ENCODE measurements at places on chromosomes 2 and 18.

GRCh38 chr2:134570676-134571075 is 148.1 kb downstream of the TMEM163 start:
- peaks cover 13% of the 10 kb centered on the region for H3K27me3 ChIP-seq
- no peak overlapping the region for H3K4me3 ChIP-seq
- H3K36me3 ChIP-seq = no peaks in the 10 kb centered on the region

- no peak overlapping the region for H3K4me3 ChIP-seq
- H3K4me1 ChIP-seq = no peaks in the 10 kb centered on the region
- H3K27ac ChIP-seq = no peak overlapping the region
- no peaks in the 10 kb centered on the region for H3K27me3 ChIP-seq
These were observed 98.4 kb downstream of the CDK15 start for GRCh38 chr2:201904538-201905420.

GRCh38 chr2:189411860-189412259 is 29.4 kb upstream of the WDR75 start:
- DNase-seq = peak; percentile 53
- H3K27ac ChIP-seq = no peak overlapping the region
- H3K27me3 ChIP-seq = no peaks in the 10 kb centered on the region

DNA sequence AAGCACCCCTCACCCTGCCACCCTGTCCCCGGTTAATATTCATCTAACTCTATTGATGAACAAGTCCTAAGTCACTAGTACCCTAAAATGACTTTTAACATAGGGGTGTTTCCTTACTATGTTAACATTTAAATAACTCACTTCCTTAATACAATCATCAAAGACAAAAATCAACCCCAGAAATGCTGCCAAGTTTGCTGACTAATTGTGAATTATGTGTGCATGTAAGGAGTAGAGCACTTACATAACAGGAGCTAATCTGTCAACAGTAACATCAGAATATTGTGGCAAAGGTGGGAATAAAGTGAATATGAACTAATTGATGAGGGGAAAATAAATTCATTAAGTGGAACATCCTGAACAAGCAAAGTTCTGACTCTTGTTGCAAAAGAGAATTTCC is 81.4 kb upstream of the ERBB4 start:
- H3K36me3 ChIP-seq = no peaks in the 10 kb centered on the region
- no peak overlapping the region for H3K27ac ChIP-seq
- no peaks in the 10 kb centered on the region for H3K4me1 ChIP-seq
- H3K27me3 ChIP-seq = no peaks in the 10 kb centered on the region

- peaks cover 24% of the 10 kb centered on the region for H3K36me3 ChIP-seq
- no peaks in the 10 kb centered on the region for H3K27me3 ChIP-seq
- no peak overlapping the region for H3K4me3 ChIP-seq
- H3K27ac ChIP-seq = no peak overlapping the region
These were observed 33.3 kb downstream of the NDUFA10 start for GRCh38 chr2:239991689-239992314.

GRCh38 chr18:46946656-46947282 is 29.4 kb downstream of the KATNAL2 start:
- peak overlapping the region; percentile 63 for H3K4me3 ChIP-seq
- no peaks in the 10 kb centered on the region for H3K27me3 ChIP-seq
- peak; percentile 94 for DNase-seq
- H3K36me3 ChIP-seq = no peaks in the 10 kb centered on the region

DNA sequence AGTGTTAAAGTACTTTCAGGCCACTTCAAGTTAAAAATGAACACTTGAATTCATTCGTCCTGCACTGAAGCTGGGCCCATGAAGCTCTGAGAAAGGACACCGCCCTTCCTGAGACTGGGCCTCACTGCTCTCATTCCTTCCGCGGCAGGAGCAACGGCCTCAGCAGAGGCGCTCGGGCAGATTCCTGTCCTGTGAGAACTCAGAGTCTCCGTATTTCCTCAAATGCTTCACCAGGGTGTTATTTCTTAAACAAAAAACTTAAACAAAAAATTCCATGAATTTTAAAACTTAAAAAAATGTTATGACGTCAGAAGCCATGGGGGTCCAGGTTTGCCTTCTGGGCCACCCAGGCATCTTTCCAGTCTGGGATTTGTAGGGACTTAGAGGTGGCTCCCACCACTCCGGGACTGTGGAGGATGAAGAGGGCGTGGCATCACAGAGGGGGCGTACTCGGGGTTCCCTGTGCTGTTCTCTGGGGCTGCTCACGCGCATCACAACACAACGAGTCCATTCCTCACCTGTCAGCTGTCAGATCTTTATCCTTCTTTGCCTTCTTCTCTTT is 115.9 kb upstream of the ASB18 start:
- peaks cover 39% of the 10 kb centered on the region for H3K27me3 ChIP-seq
- H3K27ac ChIP-seq = no peak overlapping the region
- no peak for DNase-seq
- H3K4me1 ChIP-seq = no peaks in the 10 kb centered on the region

DNA sequence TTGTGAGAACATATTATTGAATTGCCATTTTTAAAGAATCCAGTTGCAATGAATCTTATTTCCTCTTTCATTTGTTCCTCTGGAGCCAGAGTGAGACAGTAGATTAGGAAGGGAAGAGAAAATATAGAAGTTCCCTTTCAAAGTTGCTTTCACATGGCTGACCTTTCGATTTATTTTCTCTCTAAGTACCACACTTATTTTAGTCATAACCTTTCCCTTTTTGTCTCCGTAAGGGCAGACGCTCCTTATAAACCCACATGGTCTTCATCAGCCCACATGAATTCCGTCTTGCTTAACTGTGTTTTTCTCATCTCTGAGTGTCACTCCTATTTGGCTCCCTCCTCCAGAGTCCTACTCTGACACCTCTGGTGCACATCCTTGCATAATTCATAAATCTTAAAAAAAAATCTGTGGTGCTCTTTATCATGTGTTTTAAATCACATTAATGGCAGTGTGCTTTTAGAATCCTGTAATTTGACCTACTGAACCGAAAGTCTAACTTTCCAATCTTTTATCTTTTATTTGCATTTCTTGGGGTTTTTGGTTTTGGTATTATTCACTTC is 38.5 kb upstream of the ZNF396 start:
- DNase-seq = no peak
- H3K27me3 ChIP-seq = no peaks in the 10 kb centered on the region
- no peak overlapping the region for H3K27ac ChIP-seq
- no peak overlapping the region for H3K4me3 ChIP-seq
- H3K36me3 ChIP-seq = no peaks in the 10 kb centered on the region

- peaks cover 39% of the 10 kb centered on the region for H3K27me3 ChIP-seq
- DNase-seq = no peak
- no peak overlapping the region for H3K27ac ChIP-seq
- H3K36me3 ChIP-seq = no peaks in the 10 kb centered on the region
These were observed 15.2 kb downstream of the IL18RAP start for GRCh38 chr2:102438111-102438510.

- no peaks in the 10 kb centered on the region for H3K36me3 ChIP-seq
- H3K4me1 ChIP-seq = no peaks in the 10 kb centered on the region
- no peak overlapping the region for H3K27ac ChIP-seq
- H3K27me3 ChIP-seq = no peaks in the 10 kb centered on the region
These were observed 17.4 kb downstream of the FARP2 start for GRCh38 chr2:241373446-241373845.

DNA sequence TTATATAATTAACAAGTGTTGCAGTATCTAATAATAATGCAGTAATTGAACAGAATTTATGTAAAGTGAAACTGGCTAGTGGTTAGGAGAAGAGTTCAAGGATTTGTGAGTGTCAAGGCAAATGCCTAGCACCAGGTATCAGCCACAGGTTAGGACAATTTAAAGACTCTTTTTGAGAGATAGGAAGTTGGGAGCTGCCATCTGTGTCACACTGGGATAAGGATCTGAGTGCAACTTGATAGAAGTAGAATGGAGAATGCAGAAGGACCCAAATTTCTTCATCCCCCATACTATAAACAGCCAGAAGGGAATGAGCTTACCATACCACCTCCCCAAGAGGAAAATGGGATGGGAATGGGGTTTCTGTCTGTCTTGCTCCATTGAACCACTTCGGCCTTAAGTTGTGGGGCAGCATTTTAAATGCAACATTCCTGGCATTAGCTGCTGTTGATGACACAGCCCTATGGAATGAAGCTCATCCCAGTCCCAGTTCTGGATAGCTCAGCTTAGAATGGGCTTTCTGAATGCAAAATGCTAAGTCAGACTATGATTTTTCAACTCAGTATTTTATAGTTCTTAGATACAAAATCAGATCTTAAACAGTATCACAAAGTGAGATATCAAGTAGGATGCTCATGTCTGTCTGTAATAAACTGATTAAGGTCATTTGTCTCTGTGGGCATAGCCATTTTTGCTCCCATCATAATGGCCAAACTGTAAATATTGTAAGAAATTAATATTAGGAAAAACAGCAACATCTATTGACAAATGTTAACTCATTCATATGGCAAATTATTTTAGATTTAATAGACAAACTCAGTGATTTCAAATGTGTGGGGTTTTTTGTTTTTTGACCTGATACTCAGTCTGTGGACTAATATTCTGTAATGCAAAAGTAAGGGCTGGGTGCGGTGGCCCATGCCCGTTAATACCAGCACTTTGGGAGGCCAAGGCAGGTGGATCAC is 44.0 kb downstream of the GPR155 start:
- DNase-seq = no peak
- no peak overlapping the region for H3K4me3 ChIP-seq
- H3K27me3 ChIP-seq = no peaks in the 10 kb centered on the region
- no peaks in the 10 kb centered on the region for H3K36me3 ChIP-seq

DNA sequence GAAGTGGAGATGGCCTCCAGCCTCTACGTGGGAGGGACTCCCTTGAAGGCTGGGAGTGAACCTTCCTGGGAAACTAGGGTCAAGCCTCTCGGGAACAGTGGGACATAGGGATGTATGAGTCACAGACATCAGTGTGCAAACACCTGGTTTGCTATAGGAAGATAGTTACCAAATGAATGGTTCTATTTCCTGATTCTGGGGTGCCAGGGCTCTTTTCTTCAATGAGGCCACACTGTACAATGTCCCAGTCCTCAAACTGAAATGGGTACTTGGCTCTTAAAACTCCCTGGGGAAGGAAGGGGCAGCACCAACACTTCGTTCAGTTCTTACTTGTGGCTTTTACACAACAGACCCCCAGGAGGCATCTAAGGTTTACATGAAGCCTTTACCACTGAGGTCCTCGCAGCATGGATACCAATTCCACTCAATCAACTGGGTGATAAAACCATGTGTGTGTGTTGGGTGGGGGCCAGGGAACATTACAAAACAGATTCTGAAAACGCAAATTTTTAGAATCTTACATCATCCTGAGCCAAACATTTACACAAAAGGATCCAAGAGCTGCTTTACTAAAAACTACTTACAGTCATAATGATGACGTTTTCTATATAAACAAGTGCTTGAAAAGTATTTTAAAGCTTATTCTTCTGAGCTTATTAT is 10.4 kb downstream of the ERFE start:
- H3K4me1 ChIP-seq = peaks cover 16% of the 10 kb centered on the region
- H3K27ac ChIP-seq = peak overlapping the region; percentile 91
- DNase-seq = peak; percentile 50
- peaks cover 26% of the 10 kb centered on the region for H3K36me3 ChIP-seq
- no peaks in the 10 kb centered on the region for H3K27me3 ChIP-seq
- no peak overlapping the region for H3K4me3 ChIP-seq
